NCI-H524 (cell line): ENCODE measurements at places on chromosomes 3 and 15.
A peak's percentile ranks its signal among the peaks of the same experiment; 100 is the strongest.

DNA sequence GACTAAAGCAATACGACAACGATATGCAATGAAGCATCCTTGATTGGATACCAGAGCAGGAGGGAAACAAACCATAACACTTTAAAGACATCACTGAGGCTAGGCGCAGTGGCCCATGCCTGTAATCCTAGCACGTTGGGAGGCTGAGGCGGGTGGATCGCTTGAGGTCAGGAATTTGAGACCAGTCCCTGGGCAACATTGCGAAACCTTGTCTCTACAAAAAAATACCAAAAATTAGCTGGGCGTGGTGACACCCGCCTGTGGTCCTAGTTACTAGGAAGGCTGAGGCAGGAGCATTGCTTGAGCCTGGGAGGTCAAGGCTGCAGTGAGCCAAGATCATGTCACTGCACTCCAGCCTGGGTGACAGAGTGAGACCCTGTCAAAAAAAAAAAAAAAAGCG, 33.9 kb upstream of the BHLHE40 start:
- DNase-seq: no peak

- no peak for DNase-seq
Observed at GRCh38 chr15:59420986-59421618, 16.9 kb upstream of the FAM81A start.

DNA sequence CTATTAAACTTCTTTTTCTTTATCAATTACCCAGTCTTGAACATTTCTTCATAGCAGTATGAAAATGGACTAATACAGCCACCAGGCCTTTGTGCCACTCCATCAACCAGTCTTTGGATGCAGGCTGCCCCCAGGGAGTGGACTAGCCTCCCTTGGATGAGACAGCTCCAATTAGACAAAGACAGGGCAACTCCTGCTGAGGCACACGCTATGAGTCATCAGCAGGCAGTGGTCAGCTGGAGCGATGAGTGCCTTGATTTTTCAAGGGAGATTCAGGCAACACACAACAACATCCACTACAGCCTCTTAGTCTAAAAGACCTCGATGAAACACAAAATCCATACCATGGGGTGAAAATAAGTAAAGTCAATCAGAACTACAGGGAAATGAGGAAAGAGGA, 160.1 kb downstream of the ARRDC4 start:
- DNase-seq: no peak

DNA sequence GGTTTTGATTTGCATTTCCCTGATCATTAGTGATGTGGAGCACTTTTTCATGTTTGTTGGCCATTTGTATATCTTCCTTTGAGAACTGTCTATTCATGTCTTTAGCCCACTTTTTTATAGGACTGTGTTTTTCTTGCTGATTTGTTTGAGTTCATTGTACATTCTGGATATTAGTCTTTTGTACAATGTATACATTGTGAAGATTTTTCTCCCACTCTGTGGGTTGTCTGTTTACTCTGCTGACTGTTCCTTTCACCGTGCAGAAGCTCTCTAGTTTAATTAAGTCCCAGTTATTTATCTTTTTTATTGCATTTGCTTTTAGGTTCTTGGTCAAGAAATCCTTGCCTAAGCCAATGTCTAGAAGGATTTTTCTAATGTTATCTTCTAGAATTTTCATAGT, 91.1 kb upstream of the ATP11B start:
- DNase-seq: no peak

- DNase-seq: no peak
Observed at GRCh38 chr15:58742022-58742813, 7.3 kb downstream of the ADAM10 start.

DNA sequence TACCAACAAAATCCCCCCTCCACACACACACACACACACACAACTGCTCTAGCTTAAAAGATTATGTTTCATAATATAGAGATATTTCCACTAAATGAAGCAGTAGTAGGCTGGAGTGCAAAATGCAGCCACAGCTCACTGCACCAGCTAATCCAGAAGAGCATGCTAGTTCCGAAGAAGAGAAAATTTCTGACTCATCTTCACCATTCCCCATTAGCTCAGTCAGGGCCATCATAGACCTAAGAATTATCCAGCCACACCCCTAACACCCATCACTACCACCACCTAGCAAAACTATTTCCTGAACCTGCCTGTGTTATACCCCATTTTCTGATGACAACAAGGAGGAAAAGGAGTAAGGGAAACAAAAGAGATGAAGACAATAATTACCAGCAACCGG, 67.1 kb upstream of the UBE2E2 start:
- DNase-seq: no peak

DNA sequence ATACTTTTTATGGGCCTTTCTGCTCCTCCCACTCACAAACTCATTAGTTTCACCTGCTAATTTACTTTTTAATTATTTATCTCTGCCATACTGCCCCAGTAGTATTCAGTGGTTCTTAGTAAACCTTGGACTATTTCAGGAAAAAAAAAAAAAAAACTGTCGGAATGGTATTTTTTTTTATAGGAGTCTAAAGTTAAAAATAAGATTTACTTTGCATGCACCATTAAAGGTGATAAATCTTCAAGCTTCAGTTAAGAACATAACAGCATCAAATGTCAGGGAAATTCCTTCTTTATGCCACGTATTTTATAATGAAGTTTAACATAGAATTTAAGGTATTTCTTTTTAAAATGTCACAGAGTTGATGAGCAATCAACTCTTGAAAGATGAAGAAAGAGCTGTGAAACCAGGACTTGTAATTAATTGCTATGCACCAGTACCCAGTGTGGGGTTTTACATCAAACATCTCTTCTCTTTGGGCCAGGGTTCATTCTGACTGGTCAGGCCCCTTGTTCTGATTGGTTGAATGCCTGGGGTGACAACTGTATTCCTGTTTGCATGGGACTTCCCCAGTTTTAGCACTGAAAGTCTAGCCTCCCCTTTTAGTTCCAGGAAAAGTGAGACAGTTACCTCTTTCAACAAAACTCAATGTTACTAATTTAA, 40.3 kb upstream of the PTPRG start:
- DNase-seq: no peak

GRCh38 chr3:114600571-114600970, 306.7 kb downstream of the TIGIT start:
- DNase-seq: no peak

- DNase-seq: no peak
Observed at GRCh38 chr15:32107477-32108080, 77.3 kb downstream of the CHRNA7 start.

DNA sequence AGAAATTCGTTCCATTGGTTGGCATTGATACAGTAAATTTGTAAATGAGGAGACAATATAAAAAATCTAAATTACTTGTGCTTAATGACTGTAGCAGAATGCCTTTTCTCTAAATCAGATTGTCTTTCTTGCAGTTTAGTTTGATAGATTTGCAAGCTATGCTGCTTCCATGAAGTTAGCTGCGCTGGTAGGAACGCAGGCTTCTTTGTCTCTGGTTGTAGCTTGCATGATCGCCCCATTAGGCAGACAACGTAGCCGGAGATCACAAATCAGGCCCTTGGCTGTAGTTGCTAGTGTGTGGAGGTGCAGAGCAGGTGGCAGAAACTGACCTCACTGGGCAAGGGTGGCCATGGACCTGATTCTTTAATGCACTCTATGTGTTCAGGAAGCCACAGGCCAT, 6.1 kb downstream of the ZIC1 start:
- no peak for DNase-seq

- DNase-seq: no peak
Observed at GRCh38 chr3:17431004-17431403, 311.4 kb downstream of the TBC1D5 start.

DNA sequence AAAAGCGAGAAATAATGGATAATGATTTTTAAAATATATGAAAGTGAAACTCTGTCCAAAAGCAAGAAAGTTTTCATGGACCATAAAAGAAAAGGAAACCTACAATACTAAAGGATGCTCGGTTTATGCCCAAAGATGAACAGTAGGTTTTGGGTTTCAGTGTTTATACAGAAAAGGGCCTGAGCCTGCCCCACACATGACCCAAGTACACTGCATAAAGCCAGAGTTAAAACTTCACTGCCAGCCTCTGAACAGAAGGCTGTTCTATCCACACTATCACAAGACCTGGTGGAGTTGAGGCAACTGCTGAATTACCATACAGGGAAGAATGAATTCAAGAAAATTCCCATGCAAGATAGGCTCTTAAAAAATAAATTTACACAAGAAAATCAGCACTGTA, 165.2 kb downstream of the MECOM start:
- no peak for DNase-seq

DNA sequence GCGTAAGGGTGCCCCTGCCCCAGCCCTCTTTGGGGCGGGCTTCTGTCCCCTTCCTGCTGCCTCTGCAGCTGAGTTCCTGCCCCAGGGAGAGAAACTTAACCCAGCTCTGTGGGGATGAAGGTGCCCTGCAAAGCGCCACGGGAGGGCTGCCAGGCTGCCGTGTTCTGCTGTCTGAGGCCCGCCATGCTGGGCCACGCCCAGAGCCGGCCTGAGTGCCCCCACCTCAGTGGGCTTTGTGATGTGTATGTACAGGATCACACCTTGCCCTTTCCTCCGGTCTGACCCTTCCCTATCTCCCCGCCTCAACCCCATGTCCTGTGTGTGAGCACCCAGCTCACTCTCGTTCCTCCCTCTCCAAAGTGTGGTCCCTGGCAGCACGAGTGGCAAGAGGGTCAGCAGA, 22.6 kb downstream of the C15orf39 start:
- DNase-seq: no peak

- DNase-seq: peak; percentile 80
Observed at GRCh38 chr3:160003520-160004128, 15.0 kb downstream of the IL12A start.

DNA sequence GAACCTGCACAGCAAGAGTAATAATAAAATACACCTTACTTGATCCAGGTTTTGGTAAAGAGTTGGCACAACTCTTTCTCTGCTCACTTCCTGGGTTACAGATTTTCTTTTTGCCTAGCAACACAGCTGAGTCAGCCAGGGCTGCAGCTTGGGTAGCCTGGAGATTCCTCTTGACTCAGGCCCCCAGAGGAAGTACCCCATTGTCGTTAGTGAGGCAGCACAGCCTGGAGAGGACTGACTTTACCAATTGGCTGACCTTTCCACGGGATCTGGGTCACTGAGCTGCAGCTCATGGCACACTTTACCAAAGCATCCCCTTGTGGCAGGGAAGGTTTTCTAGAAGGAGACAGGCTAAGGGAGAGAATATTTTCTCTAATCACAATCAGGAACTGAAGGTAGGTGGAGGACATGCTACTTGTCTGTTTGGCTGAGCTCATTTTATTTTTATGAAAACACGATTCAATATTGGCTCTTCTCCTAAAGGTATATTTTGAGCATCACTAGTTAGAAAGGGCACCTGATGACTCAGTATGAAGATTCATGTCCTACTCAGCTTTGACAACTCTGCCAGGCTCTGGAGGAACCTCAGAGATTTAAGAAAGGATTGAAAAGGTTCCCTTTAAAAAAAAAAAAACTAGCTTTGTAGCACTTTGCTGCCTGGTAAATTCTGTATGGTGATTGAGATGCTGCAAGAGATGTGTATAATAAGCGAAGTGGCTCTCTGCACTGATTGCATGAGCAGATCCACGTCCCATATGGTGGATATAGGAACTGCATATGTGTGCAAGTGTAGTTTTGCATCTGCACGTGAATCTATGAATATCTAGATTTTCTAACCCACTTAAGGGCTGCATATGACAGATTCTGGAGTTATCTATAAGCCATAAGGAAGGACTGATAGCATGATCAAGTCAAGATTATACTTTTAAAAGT, 124.8 kb downstream of the CHDH start:
- DNase-seq: no peak

DNA sequence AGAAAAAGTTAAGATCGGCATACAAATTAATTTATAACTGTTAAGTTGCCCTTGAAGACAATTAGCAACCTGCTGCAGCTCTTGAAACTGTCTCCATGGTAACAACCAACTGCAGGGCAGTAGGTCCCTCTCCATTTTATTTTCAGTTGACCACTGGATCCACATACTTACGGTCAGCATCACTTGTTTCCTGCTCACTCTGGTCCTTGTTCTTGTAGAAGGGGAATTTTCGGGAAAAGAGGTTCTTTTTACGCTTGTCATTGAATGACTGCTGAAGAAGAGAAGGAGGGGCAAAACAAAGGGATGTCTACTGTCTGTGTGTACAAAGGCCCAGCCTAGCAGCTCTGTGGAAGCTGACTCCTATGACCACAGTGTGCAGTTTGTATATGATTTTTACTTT, 46.8 kb upstream of the MELTF start:
- DNase-seq: no peak

DNA sequence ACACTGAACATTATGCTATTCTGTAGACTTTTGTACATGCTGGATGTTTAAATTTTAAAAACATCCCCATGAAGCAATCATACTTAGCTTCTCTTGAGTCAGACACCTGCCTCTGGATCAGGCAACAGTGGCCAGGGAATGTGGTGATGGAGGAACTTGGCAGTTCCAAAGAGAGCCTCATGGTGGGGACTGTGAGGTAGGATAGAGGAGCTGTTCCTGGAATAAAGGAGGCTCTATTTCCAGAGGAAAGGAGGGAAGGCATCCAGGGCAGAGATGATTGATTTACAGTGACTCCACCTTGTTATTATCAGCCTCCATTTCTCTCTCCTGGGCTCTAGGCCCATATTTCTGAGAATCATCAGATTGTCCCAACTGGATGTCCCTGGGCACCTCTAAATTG, 35.0 kb upstream of the ABHD17C start:
- DNase-seq: no peak

DNA sequence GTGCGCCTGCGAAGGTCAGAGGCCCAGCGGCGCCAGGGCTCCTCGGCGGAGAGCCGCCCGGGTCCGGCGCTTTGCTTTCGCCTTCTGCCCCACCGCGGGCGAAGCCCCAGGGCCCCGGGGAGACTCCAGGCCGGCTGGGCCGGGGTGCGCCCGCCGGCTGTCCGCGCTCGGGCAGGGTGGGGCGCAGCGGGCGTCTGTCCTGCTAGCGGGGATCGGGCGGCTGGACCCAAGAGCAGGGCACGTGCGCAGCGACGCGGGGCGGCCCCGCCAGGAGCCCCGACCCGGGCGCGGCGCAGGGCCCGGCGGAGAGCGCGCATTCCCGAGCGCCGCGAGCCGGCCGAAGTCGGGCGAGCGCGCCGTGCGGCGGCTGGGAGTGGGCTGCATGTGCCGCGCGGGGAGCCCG, 569 bp upstream of the ALDH1A3 start:
- DNase-seq: no peak

- no peak for DNase-seq
Observed at GRCh38 chr3:171164067-171164465, 137.5 kb upstream of the SLC2A2 start.

DNA sequence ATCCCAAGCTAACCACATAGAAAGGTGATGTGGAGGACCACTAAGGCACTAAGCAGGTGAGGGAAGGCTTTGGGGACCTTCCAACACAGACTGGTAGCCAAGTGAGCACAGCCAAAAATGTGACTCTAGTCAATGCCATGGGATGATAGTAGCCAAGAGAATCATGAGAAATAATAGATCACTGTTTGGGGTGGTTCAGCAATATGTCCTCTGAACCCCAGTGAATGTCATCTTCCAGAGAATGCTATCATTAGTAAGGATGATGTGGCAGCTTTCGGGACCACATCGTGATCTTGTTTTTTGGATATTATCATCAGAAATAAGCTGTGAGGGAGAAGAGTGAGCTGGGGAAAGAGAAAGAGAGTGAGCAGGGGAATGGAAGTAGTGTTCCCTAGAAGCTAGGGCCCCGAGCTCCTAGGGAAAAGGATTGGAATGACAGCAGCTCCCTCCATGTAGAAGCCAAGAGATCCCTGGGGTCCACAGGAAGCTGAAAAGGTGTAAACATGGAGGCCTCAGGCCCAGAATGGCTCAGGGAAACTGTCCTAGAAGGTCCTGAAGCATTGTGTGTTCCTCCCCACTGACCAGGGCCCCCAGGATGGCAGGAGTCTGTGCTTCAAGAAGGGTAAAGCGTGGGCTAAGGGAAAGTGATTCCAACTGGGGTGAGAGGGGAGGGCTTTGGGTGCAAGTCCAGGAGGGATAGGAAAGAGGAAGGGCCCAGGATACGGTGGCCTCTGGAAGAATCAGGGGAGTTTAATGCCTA, 56.6 kb upstream of the KLF13 start:
- DNase-seq: no peak
